ENCODE measurements at places on chromosomes 7 and 10.

DNA sequence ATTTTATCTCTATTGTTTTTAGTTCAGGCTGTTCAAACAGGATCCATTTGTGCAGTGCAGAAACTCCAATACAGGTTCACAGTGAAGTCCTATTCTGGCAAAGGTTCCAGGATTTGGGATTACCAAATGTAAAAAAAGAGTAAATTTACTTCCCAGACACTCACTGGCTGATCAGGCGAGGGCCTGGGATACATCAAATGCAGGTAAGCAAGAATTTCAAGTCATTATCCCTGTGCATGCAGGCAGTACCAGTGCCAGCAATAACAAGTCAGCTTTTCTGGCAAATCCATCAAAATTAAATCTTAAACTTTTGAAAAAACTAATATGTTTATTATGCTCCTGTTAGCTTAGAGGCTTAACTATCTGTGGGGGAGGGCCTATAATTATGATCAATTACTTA is 6.3 kb downstream of the CDK6 start:
- no peak for DNase-seq

GRCh38 chr7:81140775-81141174 is 221.9 kb upstream of the SEMA3C start:
- no peak for DNase-seq

- DNase-seq: no peak
Measured at GRCh38 chr7:17105701-17106100, 192.8 kb upstream of the AHR start.

- no peak for DNase-seq
Measured at GRCh38 chr7:155741805-155742204, 70.5 kb downstream of the SHH start.

GRCh38 chr7:116999311-116999710 is 46.0 kb downstream of the ST7 start:
- DNase-seq: no peak

- no peak for DNase-seq
Measured at GRCh38 chr7:96315125-96315512, 6.8 kb downstream of the SLC25A13 start.

DNA sequence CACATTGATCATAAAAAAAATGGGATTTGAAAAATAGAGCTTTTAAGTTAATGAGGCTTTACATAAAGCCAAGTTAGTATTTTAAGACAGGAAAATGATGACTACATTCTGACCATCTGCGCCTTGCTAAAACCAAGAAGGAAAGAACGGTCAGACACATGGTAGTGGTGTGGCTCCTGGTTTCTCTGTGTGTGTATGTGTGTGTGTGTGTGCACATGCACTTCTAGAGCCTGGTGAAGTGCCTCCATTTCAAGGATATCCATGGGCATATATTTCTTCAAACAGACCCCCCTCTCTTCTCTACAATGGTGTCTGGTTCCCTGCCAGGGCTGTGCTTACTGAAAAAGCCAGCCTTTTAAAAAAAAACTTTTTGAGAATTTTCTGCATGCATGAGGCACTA is 80.9 kb downstream of the FRMPD2 start:
- no peak for DNase-seq

- DNase-seq: no peak
Measured at GRCh38 chr10:126945351-126946030, 40.3 kb downstream of the DOCK1 start.

DNA sequence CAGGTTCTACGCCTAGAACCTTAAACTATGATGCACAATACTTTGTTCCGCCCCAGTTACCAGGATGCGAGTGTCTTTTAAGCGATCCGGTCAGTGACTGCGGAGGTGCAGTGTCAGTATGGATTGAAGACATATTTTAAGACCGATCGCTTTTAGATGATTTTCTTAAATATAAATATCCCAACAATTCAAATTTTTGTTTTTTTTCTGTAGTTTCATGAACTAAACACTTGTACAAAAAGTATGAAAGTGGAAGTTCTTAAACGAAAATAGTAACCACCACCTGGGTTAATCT is 835 bp downstream of the COMMD3 start:
- no peak for DNase-seq

GRCh38 chr7:43758822-43759683 is 573 bp downstream of the BLVRA start:
- peak; percentile 47 for DNase-seq

DNA sequence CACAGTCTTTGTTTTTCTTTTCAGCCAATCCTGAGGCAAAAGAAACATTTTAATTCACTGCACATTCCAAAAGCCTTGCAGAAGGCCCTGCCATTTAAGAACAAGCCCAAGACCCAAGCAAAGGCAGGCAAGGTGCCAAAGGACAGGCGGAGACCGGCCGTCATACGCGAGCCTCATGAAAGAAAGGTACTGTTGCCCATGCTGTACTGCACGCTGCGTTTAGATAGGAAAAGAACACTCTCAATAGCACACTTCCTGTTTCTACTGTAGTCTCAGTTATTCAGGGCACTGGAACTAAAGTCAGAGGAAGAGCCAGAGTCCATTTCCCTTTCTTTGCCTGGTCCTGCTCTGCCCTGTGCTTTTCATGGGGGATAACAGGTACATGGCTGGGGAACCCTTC is 47.6 kb downstream of the BMS1 start:
- DNase-seq: no peak

- no peak for DNase-seq
Measured at GRCh38 chr10:121579656-121580055, 18.6 kb downstream of the FGFR2 start.

DNA sequence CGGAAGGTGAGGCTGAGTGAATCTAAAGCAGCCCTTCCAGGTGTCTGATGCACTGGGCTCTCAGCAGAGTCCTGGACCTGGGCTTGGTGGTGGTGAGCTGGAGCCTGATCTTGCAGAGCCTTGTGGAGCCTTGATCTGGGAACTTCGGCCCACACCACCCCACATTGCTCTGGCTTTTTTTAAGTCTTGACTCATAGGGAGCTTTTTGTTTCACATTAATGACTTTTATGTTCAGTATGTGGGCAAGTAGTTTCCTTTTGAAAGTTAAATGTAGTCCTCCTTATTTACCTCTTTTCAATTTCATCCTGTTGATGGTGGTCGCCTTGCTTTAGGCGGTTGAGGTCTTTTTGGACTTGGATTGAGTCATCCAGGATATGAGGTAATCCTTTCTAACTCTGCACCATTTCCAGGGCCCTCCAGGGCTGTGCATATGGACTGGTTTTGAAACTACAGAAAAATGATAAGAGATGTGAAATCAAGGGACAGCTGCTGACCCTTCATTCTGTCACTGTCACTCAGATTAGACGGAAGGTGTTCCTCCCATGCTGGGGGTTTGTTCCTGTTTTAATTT is 2.9 kb upstream of the NRAP start:
- DNase-seq: no peak

DNA sequence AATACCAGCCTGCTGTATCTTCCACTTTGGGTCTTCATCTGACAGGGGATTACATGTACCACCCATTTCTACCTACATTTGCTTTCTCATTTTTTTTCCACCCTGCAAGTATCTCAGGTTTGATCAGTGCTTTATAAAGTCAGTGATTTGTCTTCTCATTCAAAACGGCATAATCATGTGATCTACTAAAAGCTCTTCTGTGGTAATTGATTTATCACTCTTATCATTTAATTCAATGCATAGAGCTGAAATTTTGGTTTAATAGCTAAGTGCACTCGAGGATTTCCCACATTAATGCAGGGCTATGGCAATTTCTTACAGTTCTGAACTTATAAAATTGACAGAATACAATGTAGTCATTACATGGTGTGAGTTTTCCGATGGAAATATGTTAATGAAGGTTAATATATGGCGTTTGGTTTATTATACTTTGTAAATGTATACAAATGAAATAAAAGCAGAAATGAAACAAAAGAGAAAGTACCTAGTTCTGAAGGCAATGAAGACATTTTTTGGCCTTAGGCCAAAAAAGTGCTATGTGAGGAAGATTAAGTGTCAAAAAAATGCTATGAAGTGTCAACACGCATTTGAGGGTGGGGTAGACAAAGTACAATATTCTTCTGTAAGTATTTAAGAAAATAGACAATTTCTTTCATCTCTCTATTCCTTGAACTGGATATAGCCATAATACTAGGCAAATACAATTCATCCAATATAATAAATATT is 457.3 kb downstream of the ETV1 start:
- no peak for DNase-seq

Data from hematopoietic multipotent progenitor cell treated with erythropoietin and hydrocortisone succinate and interleukin-3 and kit ligand, for 17 days (in vitro differentiated cells).